ENCODE measurements at places on chromosomes 5 and 9.

GRCh38 chr9:133116346-133117231 lies 4.5 kb downstream of the RALGDS start:
- no peak for DNase-seq

DNA sequence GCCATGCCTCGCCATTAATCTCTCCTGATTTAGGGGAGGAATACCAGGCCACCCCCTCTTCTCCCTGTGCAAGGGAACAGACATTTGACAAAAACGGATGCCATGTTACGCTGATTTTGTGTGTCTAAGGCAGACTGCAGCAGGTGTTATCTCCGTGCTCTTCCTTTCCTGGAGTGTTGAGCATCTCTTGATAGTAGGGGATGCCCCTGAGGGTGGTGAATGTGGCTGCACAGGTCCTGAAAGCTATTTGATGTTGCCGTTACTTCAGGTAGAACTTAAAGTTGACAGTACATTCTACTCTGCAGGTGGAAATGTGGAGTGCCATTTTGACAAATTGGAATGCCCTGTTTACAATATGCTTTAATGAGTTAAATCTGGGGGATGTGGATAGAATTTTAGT lies 21.5 kb downstream of the TENT4A start:
- DNase-seq: no peak

DNA sequence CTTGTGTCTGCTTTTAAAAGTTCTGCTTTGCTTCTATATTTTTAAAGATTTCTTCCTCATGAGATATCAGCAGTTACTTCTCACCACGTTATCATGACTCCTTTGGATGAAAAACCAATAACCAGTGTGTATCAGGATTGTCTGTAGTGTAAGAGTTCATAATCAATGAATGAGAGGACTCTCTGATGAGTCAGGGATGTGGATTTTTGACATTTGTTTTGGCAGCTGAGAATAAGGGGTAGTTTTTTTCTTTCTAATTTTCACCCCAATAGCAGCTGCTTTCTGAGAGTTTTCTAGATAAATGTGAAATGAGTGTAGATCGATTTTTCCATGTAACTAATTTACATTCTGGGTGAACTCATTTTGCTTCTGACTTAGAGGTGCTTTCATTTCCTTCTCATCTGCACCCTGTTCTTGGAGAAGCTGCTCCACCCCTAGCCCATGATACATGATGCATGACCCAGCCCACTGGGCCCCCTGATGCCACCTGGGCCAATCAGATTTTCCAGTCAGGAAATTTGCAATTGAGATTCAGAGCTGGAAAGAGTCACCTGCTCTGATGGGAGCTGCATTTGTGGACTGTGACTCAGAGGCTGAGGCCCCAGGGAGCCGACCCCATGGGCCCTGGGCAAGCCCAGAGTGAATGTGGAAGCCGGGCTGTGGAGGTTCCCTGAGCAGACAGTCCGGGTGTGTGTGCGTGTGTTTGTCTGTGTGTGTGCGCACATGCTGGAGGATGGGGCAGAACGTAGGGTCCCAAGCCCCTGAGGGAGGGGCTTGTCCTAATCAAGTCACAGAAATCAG lies 159.3 kb downstream of the RGS3 start:
- peak; percentile 79 for DNase-seq

DNA sequence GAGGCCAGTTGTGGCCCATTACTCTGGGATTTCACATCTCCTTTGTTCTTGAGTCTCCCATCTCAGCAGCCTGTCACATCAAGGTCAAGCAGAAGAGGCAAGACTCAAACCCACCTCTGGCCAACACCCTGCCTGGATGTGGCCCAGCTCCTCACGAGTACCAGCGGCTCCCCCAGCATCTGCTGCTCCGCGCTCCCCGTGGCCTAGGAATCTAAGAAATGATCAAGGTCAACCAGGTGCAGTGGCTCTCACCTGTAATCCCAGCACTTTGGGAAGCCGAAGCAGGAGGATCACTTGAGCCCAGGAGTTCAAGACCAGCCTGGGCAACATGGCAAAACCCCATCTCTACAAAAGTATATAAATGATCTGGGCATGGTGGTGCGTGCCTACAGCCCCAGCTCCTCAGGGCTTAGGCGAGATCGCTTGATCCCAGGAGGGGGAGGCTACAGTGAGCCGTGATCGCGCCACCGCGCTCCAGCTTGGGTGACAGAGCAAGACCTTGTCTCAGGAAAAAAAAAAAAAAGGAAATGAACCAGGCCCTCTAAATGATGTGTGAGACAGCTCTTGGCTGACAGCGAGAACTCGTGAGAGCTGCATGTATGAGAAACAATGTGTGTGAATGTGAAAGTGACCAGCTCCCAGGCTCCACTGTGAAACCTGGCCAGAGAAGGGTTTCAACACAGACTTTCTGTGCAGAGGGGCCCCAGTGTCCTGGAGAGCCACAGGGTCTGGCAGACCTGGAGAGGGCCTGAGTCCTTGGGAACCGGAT lies 61.6 kb upstream of the ANGPTL2 start:
- DNase-seq: no peak

DNA sequence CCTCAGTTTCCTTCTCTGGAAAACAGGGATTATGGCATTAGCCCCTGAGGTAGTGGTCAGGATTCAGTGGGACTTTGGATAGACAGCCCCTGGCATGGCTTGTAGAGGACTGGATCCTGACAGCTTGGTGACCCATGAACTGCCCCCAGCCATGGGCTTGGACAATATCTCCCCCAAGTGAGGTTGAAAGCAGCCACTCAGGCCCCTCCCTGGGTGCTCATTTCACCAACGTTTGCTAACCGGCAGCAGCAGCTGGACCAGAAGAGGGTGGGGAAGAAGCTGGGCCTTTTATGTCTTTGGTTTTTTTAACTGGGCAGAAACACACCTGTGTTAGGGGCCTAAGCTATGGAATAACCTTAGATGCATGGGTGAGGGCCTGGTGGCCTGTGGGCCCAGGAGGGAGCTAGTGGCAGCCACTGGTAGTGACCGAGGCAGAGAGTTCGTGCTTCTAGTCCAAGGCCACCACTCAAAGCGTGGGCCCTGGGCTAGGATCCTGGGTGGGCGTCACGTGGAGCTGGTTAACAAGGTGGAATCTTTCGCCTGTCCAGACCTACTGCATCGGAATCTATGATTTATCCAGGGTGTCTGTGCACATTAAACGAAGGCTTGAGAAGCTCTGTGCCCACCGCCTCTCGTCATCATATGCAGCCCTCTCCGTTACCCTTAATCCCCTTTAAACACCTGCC lies 1.9 kb downstream of the SLC2A8 start:
- DNase-seq: no peak

GRCh38 chr9:87530716-87531115 lies 33.0 kb downstream of the DAPK1 start:
- DNase-seq: no peak

- DNase-seq: no peak
Measured at GRCh38 chr9:84755380-84755779, 85.9 kb downstream of the NTRK2 start.

DNA sequence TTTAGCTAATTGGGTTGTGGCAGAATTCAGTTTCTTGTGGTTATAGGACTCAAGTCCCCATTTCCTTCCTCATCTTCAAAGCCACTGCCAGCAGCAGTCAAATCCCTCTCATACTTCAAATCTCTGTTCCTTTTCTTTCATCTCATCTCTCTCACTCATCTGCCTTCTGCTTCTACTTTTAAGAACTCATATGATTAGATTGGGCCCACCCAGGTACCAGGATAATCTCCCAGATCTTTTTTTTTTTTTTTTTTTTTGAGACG lies 8.0 kb upstream of the REEP5 start:
- no peak for DNase-seq

DNA sequence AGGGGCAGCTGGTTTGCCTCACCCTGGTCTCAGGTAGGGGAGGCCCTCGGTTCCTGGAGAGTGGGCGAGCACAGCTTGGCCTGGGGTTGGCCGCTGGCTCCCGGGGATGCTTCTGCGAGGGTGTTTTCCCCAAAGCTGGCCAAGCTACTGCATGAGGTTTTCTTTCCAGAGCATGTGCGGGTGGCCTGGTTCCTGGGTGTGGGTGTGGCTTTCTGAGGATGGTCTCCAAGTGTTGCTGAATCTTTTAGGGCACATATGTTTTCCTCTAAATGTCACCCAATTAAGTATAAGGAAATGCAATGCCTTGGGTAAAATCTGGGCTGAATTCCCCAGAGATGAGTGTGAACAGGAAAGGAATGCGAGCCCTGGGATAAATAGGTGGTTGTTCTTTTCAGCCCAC lies 115.8 kb upstream of the ICE1 start:
- no peak for DNase-seq

- DNase-seq: no peak
Measured at GRCh38 chr5:132493821-132494220, 3.2 kb upstream of the IRF1 start.

GRCh38 chr5:156120777-156121176 lies 206.2 kb upstream of the SGCD start:
- no peak for DNase-seq

GRCh38 chr5:57410374-57411320 lies 72.0 kb downstream of the ACTBL2 start:
- DNase-seq: no peak

GRCh38 chr5:59584858-59585846 lies 308.4 kb downstream of the PDE4D start:
- DNase-seq: no peak

DNA sequence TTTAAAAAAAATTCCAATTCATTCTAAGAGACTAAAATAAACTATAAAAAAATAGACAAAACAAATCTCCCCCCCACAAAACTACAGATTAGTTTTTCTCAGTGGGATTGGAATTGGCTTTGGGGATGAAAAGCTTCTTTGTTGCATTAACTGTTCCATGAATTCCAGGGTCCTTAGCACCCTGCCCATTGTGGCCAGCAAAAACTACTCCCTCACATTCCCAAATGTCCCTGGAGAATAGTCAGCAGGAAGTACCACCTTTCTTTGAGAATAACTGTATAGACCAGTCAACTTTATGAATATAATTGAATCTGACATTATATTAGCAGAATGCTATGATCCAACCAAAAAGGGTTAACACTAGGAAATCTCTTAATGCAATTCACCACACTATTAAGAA lies 147.9 kb downstream of the LPAR1 start:
- DNase-seq: no peak

GRCh38 chr9:95025213-95026147 lies 292.0 kb downstream of the FANCC start:
- DNase-seq: peak; percentile 68

- DNase-seq: no peak
Measured at GRCh38 chr9:95483431-95483830, 33.3 kb downstream of the PTCH1 start.

DNA sequence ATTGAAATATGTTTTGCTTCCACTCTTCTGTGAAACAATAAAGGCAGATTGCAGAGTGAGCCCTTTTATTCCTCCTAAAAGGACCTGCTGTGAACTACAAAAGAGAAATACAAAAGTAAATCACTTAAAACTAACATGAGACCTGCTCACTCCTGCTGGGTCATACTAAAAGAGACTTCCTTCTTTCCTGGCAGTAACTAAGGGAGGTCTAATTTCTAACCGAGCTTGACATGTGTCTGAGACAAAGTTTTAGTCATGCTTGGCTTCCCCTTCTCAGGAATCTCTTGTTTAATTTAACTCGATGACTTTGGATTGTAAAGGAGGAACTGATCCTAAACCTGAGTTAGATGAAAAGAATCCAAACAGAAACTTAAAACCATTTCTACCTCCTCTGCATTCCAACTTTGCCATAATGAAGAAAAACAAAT lies 86.4 kb upstream of the CDH6 start:
- no peak for DNase-seq

DNA sequence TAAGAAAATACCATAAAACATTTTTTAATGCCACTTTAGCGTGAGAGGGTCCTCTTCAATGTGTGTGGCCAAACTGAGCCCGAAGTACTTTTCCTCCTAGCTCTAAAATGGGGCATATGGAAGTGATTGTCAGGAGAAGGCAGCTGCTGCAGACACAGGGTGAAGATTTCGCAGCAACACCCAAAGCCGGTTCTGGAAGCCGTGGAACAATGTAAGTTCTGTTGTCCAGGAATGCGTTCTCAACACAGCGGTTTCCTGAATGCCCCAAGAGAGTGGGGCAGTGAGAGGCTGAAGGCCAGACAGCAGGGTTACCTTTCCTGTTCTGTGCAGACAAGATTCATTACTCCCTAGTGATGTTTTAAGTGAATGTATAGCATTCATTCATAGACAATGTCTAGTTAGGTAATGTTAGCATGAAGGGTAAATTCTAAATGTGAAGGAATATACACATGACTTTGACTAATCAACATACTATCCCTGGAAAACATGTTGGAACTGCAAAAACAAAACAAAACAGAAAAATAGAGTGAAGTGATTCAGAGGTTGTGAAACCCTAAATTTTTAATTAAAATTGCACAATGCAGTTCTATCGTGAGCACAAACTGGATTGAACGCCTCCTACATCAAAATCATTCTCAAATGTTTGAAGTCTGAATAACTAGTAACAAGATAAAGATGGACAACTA lies 197.0 kb upstream of the SEMA6A start:
- DNase-seq: no peak
